ENCODE measurements at places on chromosomes 13 and 19.

DNA sequence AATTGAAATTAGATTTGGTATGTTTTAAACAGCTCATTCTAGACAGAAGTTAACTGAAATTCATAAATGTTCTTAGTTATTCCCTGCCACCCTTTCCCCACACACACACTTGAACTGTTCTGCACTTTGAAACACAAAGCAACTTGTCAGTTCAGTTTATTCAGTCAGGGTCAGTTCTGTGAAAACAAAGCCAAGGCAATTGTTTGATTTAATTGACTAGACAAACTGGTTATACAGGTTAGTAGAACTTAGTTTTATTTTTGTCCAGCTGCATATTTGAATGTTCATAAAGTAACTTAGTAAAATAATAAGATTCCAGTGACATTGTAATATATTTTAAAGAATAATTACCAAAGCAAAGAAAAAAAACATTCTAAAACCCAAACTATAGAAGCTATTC is 98.3 kb upstream of the KLF5 start:
- DNase-seq: no peak

DNA sequence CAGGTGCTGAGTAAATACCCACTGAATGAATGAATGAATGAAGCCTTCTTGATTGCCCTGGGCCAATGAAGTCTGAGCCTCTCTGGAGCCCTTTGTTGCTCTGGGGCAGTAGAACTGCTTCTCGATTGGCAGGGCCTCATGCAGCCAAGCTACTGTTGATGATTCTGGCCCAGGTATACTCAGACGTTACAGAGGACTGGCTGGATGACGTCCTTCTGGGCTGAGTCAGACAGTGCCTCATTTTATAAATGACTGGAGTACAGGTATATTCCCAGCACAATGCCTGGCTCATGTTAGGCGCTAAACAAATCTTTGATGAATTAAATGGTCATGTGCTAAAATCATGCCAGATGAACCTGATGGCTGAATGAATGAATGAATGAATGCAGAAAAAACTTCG is 243.8 kb upstream of the MAB21L1 start:
- DNase-seq: no peak

DNA sequence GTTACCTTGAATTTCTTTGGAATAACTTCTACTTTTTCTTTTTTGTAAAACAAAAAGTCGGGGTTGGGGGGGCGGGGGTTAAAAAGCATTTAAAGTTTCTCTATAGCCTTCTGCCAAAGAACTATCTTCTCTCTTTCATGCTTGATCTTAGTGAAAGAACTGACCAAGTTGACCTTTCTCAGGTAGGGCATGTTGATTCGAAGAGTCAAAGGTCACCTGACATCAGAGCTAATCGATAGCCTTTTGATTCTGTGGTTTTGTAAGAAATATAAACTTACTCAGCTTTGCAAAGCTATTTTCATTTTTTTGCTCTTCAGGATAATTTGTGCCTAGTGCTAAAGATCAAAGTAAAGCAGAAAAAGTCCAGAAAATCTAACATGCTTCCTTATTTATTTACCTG is 181.5 kb downstream of the IRS2 start:
- DNase-seq: no peak

DNA sequence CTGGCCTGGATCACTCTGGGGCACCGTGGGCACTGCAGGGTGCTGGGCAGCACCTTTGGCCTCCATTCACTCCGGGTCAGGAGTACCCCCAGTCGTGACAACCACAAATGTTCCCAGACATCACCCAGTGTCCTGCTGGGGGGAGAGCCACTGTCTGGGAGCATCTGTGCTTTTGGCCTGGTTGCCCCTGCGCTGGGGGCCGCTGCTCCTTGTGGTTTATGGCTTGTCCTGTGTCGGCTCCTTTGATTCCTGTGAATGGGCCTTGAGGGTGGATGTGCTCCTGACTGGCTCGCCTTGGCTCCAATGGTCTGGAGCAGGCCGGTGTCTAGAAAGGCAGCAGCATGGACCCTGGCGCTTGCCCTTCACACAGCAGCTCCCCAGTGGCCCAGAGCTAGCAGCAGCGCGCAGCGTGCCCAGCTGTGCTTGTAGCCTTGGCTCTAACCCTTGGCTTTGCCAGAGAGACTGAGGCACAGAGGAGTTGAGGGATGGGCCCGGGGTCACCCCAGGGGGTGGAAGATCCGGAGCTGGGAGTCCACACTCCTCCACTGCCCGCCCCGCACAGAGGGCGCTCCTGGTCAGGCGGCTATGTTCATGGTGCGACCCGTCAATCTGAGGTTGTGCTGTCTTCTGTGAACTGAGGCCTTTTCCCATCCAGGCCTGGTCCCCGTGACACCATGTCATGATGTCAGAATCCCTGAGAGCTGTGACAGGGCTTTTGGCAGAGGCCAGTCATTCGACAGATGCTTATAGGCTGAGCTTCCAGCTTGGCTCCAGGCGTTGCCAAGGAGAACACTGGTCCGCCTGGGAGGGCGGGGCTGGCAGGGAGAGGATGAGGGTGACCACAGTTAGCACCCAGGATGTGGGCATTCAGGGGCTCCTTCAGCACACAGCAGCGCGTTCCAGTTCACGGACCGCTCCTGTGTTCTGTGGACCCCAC is 4.1 kb downstream of the DAZAP1 start:
- no peak for DNase-seq

DNA sequence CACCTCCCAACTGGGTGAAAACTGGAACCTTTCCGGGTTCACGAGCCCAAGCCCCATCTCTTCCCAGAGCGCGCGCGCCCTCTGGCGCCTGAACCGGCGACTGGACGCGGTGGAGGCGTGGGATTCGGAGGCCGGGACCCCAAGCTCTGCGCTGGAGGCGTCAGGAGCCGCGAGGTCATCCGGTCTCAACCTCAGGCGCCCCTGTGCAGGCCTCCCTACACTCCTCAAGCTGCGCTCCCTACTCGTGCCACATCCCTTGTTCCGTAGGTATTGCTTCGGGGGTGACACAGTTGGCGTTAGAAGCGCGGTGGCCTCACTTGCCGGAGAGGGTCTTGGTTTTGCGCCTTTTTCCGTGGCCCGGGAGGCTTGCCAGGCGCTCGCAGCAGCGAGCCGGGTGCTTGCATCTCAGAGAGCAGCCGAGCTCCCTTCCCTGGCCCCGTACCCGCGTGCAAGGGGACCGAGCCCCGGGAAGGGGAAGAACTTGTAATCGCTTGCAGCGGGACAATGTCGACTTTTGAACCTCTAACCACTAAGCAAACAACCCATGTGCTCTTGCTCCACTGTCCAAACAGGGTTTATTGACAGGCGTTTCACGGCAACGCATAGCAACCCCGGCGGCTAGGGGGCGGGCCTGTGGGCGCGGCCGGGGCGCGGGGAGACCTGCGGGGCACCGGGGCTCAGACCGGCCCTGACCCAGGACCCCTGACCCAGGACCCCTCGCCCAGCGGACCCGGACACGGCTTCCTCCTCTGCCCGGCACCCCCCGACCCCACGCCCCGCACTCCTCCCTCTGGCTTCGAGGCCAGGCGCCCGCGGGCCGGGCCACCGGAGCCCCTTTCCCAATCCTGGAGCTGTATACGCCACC is 8.5 kb downstream of the CDX2 start:
- no peak for DNase-seq

- no peak for DNase-seq
Observed at GRCh38 chr13:27704681-27705080, 83.0 kb downstream of the POLR1D start.

All from activated T-cell treated with anti-CD3 and anti-CD28 coated beads for 48 hours (primary cell).